ENCODE measurements at places on chromosomes 11 and 22.

- H3K4me3 ChIP-seq = no peak overlapping the region
- H3K36me3 ChIP-seq = no peaks in the 10 kb centered on the region
- DNase-seq = no peak
- H3K4me1 ChIP-seq = no peaks in the 10 kb centered on the region
- peaks cover 4% of the 10 kb centered on the region for H3K27me3 ChIP-seq
Measured at GRCh38 chr11:115390441-115390840, 113.8 kb downstream of the CADM1 start.

DNA sequence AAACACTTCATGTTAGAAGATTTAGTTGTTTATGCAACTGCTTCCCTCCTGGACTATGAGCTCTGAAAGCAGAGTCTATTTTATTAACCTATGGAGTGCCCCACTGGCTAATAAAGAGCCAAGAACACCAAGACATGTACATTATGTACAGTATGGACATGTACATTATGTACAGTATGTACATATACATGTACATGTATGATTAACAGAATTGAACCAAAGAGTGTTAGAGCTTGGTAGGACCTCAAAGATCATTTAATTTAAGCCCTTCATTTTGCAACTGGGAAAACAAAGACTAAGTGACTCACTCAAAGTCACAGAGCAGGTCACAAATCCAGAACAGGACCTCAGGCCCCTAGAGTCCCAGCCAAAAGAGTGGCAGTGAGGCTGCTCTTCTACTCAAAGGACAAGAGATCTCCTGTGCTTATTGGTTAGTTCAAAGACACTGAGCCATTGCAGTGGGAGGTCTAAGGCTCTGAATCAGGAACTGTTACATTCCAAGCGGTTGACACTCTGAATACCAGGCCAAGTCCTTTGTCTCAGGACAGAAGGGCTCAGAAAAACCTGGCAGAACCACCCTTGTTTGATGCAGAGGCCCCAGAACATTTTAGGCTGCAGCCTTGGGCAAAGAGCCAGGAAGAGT, 103.8 kb downstream of the FAM168A start:
- H3K27me3 ChIP-seq = no peaks in the 10 kb centered on the region
- no peak overlapping the region for H3K4me3 ChIP-seq
- no peaks in the 10 kb centered on the region for H3K36me3 ChIP-seq
- DNase-seq = no peak
- H3K4me1 ChIP-seq = no peaks in the 10 kb centered on the region

DNA sequence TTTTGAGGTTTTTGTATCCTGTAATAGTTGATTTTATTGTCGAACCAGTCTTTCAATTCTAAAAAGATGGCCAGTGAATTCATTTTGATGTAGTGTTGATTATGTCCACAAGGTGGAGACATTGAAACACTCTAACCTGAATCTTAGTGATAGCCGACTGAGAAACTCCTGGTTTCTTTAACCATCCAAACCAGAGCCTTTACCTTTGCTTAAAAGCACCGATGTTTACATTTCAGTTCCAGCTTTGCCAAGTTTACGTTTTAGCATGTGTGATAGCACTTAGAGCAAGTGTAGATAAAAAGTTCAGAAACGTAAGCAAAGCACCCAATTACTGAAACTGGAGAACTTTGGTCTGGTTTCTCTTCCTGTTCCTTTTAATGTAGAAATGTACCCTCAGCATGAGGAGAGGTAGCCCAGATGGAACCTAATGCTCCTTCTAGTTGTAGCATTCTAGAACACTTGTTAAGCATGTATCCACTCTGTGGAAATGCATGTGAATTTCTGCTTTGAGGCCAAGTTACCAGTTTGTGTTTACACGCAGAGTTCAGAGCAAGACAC, 208.6 kb downstream of the DBX1 start:
- no peak for DNase-seq
- peaks cover 6% of the 10 kb centered on the region for H3K4me1 ChIP-seq
- H3K27ac ChIP-seq = no peak overlapping the region
- no peaks in the 10 kb centered on the region for H3K36me3 ChIP-seq
- peak overlapping the region; percentile 53 for H3K4me3 ChIP-seq
- H3K27me3 ChIP-seq = peaks cover 14% of the 10 kb centered on the region

GRCh38 chr11:86161336-86161735, 83.2 kb upstream of the EED start:
- peaks cover 43% of the 10 kb centered on the region for H3K4me1 ChIP-seq
- H3K27ac ChIP-seq = no peak overlapping the region
- no peaks in the 10 kb centered on the region for H3K27me3 ChIP-seq

GRCh38 chr22:47201996-47202818, 439.8 kb downstream of the TBC1D22A start:
- H3K36me3 ChIP-seq = no peaks in the 10 kb centered on the region
- no peak overlapping the region for H3K27ac ChIP-seq
- no peaks in the 10 kb centered on the region for H3K27me3 ChIP-seq
- no peaks in the 10 kb centered on the region for H3K4me1 ChIP-seq
- H3K4me3 ChIP-seq = no peak overlapping the region

- no peaks in the 10 kb centered on the region for H3K36me3 ChIP-seq
- peaks cover 2% of the 10 kb centered on the region for H3K27me3 ChIP-seq
- H3K4me3 ChIP-seq = no peak overlapping the region
- no peaks in the 10 kb centered on the region for H3K4me1 ChIP-seq
Measured at GRCh38 chr11:44507896-44508445, 57.5 kb upstream of the CD82 start.

GRCh38 chr22:25997886-25998775, 171.1 kb upstream of the SEZ6L start:
- H3K36me3 ChIP-seq = no peaks in the 10 kb centered on the region
- no peak for DNase-seq
- peaks cover 4% of the 10 kb centered on the region for H3K27me3 ChIP-seq
- no peak overlapping the region for H3K27ac ChIP-seq
- H3K4me1 ChIP-seq = no peaks in the 10 kb centered on the region

DNA sequence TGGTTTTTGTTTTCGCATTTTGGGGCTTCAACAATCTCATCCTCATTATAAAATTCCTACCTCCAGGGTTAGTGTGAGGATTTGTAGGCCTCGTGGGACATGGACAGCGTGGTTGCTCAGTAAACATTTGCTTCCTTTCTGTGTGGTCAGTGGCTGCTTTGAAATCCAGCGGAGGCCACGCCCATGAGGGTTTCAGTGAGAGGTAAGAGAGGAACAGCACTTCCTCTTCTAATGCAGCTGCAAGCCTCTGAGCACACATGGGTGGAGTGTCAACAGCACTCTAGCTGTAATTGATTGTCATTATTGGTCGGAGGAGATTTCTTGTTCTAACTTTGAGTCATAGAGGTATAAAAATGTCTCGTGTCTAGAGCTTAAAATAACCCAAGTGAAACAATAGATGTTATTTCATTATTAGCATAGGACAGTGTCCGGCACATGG, 6.0 kb upstream of the ARHGAP42 start:
- peaks cover under 1% of the 10 kb centered on the region for H3K27me3 ChIP-seq
- peaks cover 5% of the 10 kb centered on the region for H3K4me1 ChIP-seq
- no peak overlapping the region for H3K4me3 ChIP-seq
- no peaks in the 10 kb centered on the region for H3K36me3 ChIP-seq
- no peak for DNase-seq

DNA sequence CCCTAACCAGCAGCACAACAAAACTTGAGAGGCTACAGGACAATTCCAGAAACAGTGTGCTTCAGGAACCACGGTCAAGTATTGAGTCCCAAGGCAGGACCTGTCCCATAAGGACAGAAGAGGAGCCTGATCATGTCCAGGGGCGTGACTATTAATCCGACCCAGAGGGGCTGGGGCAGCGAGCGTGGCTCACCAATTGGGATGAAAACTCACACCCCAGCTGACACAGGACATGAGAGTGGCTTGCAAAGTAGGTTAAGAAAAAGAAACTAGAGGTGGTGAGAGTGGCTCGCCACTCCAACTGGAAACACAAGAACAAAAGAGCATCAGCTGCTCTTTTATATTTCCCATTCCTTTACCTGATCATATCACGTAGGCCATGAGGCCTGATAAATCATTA, 16.0 kb upstream of the FEZ1 start:
- H3K27ac ChIP-seq = peak overlapping the region; percentile 4
- H3K36me3 ChIP-seq = peaks cover 6% of the 10 kb centered on the region
- H3K27me3 ChIP-seq = peaks cover 7% of the 10 kb centered on the region
- H3K4me1 ChIP-seq = peaks cover 53% of the 10 kb centered on the region

All from activated T-helper 1 cell treated with anti-CD3 and anti-CD28 coated beads, Interleukin-12 subunit alpha, Interleukin-12 subunit beta, Interleukin-2, Interleukin-4 antibody, amounts not matched to agents 30 ng/mL and 10 ng/mL and 1 ng/mL, durations not matched to agents 14 hours and 24 hours and 36 hours (primary cell).